ENCODE measurements at places on chromosomes 3 and 15.

GRCh38 chr3:5194801-5195509, 7.4 kb downstream of the EDEM1 start:
- DNase-seq: no peak

DNA sequence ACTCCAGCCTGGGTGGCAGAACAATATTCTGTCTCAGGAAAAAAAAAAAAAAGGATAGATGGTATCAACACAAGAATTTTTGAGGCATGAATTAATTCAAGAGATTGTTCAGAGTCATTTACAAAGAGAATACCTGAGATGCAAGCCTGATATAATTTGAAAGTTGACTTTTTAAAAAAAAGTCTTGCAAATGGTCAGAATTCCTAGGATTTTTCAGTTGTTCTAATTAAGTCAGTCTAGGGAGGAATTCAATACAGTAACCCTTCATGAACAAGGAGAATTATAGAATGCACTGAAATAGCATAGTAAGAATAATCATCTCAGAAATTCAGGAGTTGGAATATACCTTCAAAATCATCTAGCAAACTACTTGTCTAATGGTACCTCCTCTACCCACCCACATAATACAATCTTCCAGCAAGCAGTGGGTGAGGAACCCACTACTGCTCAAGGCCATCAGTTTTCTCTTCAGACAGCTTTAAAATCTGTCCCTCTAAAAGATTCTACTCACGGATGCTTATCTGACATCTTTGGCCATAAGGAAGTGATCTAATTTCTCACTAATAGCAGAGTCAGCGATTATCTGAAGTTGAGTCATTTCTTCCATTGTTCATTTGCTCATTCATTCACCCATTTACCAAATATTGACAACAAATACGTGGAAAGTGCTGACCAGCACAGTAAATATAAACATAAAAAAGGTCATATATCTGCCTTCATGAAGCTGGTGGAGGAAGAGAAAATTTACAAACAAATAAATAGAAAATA, 159.6 kb downstream of the GREM1 start:
- DNase-seq: no peak

DNA sequence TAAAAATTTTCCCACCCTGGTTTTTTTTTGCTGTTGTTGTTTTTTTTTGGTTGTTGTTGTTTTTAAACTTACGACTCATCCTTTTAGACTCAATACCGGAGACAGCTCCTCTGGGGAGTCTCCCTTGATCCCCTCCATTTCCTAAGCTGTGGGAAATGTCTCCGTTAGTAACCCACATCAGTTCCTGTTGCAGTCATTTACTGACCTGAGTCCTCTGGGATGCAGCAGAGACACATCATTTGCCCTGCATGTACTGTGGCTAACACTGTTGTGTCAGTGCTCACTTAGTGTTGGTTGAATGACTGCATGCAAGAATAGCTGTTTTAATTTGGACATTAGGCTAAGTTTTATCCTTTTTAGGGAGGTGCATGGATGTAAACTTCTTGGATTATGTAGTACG, 83.8 kb downstream of the MBNL1 start:
- DNase-seq: no peak

GRCh38 chr15:81863162-81863561, 182.7 kb downstream of the MEX3B start:
- DNase-seq: no peak

DNA sequence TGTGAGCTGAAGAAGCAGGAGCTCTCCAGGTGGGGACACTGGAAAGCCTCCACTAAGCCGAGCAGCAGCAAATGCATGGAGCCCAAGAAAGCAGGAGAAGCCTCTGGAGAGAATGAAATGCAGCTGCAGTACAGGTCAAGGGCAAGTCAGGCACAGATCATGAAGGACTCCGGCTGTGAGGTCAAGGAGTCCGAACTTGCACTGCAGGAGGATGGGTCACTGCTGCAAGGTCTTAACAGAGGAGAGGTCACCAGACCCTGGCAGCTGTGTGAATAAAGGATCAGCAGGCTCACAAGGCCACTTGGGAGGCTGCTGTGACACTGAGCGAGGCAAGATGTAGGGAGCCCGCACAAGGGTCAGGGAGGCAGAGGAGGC, 24.7 kb upstream of the SLC41A3 start:
- no peak for DNase-seq

DNA sequence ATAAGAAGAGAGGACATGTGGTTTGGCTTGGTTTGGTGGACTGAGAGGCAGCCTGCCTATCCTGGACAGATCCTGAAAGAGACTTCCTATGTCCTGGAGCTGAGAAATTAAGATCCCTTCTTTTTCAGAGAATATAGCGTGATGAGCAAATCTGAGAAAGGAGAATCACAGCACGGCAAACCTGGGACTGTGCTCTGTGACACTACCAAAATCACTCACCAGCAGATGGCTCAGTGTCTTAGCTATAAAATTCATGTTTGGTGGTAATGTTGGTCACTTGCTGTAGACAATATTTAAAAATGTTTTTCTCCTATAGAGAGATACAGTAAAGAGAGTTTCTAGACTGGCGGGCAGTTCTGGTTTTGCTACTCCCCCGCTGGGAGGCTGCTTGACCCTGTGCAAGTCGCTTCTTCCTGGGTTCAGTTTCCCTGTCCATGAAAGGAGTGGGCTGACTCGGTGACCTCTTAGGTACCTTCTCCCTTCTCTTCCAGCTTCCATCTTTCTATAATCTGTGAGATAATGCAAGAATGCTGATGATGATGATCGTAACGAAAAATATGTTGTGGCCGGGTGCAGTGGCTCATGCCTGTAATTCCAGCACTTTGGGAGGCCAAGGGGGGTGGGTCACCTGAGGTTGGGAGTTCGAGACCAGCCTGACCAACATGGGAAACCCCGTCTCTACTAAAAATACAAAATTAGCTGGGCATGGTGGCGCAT, 7.6 kb upstream of the HES1 start:
- DNase-seq: no peak

DNA sequence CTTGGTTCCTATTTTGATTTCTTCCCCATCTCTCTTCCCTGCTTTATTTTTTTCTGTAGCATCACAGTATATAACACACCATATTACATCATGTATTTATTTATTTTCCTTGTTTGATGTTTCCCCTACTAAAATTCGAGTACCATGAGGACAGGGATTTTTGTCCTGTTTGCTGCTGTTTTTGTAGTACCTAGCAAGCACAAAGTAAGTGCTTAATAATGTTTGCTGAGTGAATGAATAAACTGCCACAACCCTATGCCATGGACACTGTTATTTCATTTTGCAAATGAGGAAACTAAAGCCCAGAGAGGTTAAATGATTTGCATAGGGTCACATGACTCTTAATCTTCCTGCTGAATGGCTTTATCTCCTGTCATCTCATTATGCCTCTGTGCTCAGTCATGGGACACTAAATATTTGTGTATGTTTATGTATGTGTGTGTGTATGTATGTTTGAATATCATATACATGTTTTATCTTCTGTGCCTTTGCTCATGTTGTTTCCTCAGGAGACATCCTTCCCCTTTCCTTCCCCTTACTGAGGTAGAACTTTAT, 26.1 kb upstream of the MGA start:
- DNase-seq: no peak

- no peak for DNase-seq
Measured at GRCh38 chr15:75335313-75335704, 554 bp upstream of the COMMD4 start.

DNA sequence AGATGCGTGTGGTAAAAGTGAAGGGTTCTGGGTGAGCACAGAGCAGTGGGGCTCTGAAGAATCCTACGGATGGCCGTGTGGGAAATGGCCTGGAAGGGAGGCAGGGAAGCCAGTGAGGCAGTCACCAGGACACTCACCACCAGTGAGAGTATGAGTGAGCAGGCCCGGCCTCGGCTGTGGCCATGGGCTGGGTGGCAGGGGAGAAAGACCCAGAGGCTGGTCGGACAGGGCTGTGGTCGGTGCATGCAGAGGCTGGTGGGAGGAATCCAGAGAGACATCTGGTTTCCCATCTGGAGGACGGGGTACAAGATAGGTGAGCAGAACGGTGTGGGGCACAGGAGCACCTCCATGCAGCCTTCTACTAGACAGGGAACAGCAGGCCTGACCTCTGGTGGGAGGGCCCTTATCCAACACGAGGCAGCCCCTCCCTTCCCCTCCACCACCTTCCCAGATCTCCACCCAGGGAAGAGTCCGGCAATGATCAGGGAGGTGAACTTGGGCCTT, 10.1 kb downstream of the PCSK6 start:
- no peak for DNase-seq

- DNase-seq: peak; percentile 78
Measured at GRCh38 chr15:88605189-88606069, 15.7 kb upstream of the AEN start.

DNA sequence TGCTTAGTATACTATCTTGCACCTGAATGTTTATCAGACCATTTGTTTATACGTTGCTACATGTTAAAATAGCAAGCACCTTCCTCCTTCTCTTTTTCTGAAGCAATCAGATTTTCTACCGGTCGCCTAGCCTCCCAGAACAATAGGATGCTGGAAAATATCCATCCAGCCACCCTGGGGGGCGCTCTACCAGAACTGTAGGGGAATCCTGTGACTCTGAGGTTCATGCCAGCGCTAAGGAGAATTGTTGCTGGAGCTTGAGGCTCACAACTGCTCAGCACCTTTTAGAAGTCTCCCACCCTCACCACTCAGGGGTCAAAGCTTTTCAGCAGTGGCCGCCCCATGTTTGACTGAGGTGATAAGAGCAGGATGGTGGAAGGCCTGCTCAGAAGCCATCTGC, 27.5 kb downstream of the SQOR start:
- no peak for DNase-seq

- DNase-seq: no peak
Measured at GRCh38 chr3:191901741-191902140, 440.8 kb downstream of the PYDC2 start.

DNA sequence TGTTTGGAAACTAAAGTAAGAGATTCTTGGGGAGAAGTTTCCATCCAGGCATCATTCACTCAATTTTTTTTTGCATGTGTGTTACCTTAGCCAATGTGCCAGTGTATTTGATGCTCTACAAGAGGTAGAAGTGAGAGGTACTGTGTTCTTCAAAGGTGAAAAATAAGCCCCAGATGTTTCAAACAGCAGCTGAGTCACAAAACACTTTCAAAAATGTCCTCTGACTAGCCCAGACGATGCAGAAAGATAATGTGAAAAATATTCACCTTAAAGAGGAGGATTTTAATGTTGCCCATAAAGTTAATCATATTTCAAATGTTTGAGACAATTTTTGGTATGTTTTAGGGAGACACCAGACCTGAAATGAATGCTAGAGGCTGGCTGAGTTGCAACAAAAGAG, 107.7 kb upstream of the RASGRP1 start:
- no peak for DNase-seq

DNA sequence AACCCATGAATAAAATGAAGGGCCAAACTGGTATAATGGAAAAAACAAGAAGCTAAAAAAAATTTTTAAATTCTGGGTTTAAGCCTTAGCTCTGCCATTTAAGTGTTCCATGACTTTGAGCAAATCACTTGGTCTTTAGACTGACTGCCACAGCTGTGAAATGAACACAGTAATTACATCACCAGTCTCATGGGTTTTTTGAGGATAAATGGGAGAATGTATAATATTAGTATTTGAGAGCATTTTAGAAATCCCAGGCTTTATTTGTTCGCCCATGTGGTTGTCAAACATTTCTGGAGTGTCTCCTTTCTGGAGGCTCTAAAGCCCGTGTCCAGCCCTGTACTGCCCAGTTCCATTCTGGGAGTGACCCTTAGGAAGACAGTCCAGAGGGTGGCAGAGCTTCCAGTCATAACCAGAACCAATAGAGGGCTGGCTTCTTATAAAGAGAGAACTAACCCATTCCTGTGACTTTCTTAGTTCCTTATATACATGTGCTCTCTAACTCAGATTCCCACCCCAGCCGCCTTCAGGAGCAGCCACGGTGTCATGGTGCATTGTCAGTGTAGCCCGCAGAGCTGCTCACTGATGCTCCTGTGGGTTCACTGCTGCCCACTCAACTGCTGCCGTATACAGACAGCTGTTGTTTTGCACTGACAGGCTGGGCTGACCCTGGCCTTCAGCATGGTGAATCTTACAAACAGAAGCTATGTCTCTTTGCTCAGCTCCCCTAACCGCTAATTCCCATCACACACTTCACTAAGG, 44.7 kb downstream of the BOC start:
- DNase-seq: no peak

DNA sequence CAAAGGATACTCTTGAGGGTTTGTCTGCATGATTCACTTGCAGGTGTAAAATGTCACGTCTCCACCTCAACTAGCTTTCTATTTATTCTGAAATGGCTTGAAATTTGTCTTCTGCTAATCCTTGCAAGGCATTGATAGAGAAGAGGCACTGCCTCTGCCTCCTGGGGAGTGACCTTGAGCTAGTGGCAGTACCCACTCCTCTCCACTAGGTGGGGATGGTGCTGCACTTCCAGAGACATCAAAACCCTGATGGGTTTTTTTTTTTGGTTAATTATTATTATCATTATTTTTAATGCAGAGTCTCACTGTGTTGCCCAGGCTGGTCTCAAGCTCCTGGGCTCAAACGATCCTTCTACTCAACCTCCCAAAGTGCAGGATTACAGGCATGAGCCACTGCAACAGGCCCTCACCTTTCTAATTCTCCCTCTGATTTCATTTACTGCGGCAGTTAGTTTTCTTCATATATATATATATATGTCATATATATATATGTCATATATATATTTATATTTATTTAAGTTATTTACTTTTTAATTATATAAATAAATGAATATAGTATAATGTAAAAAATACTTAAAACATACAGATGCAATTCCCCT, 117.6 kb upstream of the EIF1B start:
- DNase-seq: peak; percentile 38

GRCh38 chr15:52382647-52383046, 87.0 kb upstream of the MYO5C start:
- DNase-seq: no peak

GRCh38 chr3:62699728-62700127, 175.5 kb downstream of the CADPS start:
- DNase-seq: no peak

- DNase-seq: no peak
Measured at GRCh38 chr3:120726791-120727190, 15.5 kb downstream of the RABL3 start.

- no peak for DNase-seq
Measured at GRCh38 chr15:37362414-37362813, 262.1 kb upstream of the MEIS2 start.

- no peak for DNase-seq
Measured at GRCh38 chr3:41237907-41238306, 38.6 kb downstream of the CTNNB1 start.

GRCh38 chr3:76715426-76715825, 324.5 kb upstream of the ROBO2 start:
- no peak for DNase-seq

- no peak for DNase-seq
Measured at GRCh38 chr3:48748754-48749153, 31.7 kb upstream of the IP6K2 start.

DNA sequence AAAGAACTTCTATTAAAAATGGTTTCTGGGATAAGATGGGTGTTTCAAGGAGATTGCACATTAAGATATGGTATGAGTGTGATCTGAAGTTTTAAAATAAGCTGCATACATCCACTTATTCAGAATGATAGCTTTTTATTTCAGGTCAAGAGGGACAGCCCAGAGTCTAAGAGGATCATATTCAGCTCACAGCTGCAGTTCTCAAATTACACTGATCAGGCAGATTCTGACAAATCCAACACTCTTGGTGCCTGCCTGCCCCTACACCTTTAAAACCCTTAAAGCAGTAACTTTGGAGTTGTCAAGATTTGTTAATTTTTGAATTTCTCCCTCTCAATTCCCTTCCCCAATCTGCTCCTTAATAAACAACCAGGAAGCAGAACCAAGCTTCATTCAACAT, 9.1 kb upstream of the TMEM87A start:
- DNase-seq: no peak

GRCh38 chr3:52434491-52435115, 10.3 kb downstream of the SEMA3G start:
- no peak for DNase-seq

GRCh38 chr15:89657686-89658200, 2.5 kb upstream of the KIF7 start:
- DNase-seq: no peak

All from SK-N-DZ (cell line).